T-helper 1 cell (primary cell): ENCODE measurements at places on chromosomes 11 and 22.
A peak's percentile ranks its signal among the peaks of the same experiment; 100 is the strongest.

DNA sequence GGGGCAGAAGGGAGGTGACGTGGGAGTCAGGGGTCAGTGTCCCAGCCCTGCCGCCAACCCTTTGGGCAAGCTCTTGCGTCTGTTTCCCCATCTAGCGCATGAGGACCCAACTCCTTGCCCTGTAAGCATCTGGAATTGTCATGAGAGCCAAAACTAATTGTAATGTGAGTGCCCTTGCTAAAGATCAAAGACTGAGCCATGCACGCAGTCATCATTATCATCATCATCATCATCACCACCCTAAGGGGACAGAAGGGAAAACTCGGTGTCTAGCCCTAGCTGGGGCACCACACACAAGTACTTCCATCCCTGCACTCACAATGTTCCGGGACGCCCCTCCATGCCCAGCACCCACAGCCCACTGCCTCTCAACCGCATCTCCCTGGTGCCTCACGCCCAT, 2.5 kb downstream of the LIF start:
- DNase-seq = no peak

DNA sequence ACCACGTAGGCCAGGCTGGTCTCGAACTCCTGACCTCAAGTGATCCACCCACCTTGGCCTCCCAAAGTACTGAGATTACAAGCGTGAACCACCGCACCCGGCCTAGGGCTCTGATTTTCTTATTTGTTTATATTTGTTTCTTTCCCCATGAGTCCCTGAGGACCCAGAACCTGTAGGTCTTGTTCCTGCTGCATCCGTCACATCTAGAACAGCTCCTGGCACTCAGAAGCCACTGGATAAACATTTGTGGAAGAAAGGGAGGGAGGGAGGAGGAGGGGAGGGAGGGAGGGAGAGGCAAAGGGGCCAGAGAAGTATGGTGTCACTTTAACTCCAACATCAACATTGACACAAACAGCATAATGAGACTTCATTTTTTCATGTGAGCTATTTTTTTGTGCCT, 67.7 kb downstream of the CELSR1 start:
- DNase-seq = no peak

DNA sequence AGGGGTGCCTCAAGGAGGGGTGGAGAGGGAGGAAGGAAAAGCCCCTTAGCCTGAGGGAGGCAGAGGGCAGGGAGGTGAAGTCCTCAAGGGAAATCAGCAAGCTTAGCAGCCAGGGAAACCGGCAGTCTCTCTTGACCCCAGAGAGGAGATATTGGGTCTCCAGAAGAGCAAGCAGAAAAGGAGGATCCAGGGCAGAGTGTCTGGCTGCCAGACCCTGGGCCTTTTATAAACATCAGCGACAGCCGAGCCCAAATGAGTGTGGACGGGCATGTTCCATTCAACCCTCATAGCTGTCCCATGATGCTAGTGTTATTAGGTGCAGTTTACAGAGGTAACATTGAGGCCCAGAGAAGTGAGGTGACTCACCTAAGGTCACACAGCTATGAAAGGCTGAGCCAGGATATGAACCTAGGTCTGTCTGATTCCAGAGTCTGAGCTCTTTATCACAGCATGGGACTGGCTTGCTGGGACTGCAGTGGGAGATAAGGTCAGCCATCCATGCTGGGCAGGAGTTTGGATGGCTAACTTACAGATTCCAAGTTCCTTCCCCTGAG, 9.3 kb downstream of the PRDM11 start:
- DNase-seq = no peak

GRCh38 chr11:45751430-45751829, 53.5 kb upstream of the SLC35C1 start:
- no peak for DNase-seq

DNA sequence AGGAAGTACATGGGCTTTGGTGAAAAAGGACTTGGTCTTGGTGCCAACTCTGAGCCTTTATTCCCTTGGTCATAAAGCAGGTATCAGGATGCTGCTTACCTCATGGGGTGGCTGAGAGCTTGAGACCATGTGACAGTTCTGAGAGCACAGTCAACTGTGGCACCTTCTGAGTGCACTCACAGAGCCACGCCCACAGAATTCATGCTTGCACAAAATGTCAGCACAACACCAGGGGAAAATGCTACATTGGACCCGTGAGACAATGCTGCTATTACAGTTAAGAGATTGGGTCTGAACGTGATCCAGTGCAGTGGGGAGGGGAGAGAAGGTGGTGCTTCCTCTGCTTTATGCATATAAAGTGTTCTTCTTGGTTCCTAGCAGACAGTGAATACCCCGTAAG, 79.5 kb upstream of the SPON1 start:
- peak; percentile 18 for DNase-seq

DNA sequence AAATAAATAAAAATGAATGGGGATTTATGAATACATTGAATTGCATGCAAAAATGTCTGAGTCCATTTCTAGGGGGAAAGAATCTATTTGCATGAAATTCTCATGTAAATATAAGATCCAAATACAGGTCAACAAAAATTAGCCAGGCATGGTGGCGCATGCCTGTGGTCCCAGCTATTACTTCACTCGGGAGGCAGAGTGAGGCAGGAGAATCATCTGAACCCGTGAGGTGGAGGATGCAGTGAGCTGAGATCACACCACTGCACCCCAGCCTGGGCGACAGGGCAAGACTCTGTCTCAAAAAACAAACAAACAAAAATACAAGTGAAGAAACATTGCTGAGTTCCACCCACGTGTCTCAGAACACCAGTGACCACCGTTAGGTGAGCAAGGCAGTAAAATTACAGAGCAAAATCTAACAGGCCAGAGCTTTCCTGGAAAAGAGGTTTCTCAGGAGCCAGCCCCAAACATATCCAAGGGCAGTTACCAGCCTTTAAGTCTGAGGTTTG, 17.3 kb downstream of the PACSIN2 start:
- DNase-seq = no peak

DNA sequence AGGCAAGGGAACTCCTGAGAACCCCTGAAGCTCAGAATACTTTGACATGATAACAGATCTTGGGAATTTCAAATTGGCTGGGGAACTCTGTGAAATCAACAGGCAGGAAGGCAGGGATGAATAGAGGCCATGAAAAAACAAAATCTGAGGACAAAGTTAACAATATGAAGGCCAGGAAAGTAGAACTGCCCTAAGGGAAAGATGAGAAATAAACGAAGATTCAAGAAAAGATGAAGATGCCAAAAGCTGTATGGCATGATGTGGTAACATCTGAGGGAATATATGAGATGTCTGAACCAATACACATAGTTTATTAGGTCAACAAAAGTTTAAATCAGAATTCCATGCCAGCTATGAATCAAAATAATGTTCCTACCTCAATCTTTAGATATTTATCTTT, 25.0 kb downstream of the SERGEF start:
- DNase-seq = no peak

DNA sequence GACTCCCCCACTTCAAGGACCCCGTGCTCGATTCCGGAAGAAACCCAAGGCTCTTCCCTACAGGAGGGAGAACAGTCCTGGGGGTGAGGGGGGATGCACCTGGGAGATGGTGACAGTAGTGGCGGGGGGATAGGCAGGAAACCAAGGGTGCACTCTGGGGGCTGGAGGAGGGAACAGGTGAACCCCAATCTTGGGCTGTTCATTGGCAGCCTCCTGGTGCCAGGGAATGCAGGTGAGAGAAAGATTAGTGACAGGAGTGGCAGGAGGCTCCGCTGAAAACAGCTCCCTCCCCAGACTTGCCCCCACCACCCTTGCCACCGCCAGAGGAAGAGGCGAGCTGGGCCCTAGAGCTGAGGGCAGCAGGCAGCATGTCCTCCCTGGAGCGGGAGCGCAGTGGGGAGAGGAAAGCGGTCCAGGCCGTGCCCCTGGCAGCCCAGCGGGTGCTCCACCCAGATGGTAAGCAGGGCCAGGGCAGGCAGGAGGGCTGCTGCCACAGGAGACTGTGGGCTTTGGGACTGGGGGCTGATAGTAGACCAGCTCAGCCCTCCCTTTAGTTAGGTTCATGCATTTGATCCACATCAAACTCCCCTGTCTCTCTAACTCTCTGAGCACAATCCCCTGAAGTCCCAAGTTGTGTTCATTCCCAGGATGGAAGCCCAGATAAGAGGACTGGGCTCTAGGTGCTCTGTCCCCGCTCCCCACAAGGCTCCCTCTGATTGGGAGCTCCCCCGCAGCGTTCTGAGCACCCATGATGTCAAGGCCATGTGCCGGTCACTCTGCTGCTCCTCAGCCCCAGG, 14.5 kb downstream of the ROBO3 start:
- DNase-seq = no peak

DNA sequence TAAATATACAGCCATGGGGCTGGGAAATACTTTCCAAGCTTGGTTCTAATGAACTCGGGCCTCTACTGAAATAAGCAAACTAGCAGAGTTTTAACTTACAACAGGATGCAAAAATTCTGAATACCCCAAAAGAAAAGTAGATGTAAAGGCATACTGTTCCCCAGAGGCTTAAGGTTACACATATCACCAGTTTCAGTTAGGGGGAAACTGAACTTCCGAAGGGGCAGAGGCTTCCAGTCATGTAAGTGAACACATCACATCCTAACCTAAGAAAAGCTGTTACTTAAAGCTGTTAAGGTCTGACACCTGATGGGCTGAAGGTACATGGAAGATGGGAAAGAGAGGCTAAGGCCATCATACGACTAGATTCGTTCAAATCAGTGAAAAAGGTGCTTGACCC, 2.3 kb downstream of the GAB2 start:
- no peak for DNase-seq

DNA sequence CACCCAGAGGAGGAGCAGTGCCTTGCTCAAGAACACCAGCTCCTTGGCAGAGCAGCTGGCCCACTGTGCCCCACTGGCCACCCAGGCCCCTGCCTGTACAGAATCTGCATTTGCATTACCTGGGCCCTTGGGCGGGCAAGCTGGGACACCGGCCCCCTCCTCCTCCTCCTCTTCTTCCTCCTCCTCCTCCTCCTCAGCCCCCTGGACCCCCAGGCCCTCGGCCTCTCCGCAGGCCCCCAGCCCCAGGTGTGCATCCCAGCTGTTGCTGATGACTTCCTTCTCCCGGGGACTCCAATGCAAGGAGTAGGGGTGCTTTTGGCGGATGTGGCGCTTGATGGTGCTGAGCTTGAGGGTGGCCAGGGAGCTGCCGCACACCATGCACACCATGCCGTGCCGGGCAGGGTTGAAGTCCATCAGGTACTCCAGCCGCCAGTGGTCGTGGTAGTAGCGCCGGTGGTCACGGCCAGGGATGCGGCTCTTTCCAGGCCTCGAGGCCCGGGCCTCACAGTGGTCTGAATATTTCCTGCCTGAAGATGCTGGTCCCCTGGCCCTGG, 2.8 kb downstream of the ZFTA start:
- no peak for DNase-seq

DNA sequence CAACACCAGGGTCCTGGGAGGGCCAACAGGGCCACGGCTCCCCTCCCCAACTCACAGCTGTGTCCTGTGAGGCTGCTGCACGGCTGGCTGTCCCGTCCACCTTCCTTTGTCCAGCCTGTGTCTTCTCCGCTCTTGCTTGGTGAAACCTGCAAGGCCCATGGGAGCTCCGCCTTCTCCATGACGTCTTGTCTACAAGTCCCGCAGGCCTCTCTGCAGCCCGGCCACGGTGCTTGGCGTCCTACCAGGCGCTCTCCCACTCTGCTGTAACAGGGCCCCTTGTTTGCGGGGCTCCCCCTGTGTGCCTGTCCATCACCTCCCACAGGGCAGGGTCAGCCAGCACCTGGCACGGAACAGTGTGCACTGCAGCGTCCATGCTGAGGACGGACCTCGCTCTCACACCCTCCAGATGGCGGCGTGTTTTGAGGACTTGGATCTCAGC, 866.8 kb downstream of the TBC1D22A start:
- no peak for DNase-seq

GRCh38 chr22:44541671-44542319, 43.8 kb upstream of the RTL6 start:
- DNase-seq = no peak

- DNase-seq = no peak
Observed at GRCh38 chr11:35541621-35542375, 16.4 kb upstream of the PAMR1 start.

DNA sequence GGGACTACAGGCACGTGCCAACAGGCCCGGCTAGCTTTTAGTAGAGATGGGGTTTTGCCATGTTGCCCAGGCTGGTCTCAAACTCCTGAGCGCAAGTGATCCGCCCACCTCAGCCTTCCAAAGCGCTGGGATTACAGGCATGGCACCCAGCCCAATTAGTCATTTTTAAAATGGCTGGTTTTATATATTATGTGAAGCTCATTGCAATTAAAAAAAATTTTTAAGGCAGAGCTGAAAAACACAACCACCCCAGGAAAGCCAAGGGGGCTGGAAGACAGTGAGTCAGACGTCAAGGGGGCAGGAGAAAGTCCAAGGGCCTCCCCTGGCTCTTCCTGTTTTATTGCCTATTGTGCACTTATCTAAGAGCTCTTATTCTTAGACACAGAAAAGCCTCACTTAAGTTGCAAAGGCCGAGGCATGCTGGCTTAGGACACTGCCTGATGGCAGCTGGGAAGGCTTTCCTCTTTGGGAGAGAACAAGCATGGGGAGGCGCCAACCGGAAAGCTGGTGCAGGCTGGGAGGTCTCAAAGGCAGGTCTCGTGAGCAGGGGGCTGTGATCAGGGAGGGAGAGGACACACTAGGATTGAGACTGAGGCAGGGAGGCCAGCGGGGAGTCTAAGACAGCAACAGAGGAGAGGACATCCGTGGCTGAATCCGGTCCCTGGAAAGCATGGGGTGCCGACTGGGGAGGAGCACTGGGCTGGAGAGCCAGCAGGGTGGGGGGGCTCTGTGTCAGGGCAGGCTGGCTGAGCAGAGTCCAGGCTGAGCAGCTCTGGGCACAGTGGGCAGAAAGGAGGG, 11.1 kb upstream of the OSM start:
- DNase-seq = no peak

DNA sequence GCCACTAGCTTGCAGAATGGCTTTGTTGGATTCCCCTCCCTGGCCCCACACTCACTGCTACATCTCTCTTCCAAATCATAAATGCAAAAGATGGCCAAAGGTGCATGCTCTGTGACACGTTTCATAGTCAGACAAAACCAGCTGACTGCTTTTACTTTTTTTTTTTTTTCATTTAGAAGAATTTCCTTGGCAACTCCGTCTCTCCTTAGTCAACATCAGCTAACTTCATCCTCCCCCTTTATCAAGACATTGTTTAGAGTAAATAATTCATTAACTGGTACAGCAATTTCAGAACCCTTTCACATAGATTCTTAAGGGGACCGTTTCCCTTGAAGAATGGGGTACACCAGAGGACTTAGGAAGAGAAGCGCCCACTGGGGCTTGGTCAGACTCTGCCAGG, 16.0 kb downstream of the KCNQ1OT1 start:
- no peak for DNase-seq

DNA sequence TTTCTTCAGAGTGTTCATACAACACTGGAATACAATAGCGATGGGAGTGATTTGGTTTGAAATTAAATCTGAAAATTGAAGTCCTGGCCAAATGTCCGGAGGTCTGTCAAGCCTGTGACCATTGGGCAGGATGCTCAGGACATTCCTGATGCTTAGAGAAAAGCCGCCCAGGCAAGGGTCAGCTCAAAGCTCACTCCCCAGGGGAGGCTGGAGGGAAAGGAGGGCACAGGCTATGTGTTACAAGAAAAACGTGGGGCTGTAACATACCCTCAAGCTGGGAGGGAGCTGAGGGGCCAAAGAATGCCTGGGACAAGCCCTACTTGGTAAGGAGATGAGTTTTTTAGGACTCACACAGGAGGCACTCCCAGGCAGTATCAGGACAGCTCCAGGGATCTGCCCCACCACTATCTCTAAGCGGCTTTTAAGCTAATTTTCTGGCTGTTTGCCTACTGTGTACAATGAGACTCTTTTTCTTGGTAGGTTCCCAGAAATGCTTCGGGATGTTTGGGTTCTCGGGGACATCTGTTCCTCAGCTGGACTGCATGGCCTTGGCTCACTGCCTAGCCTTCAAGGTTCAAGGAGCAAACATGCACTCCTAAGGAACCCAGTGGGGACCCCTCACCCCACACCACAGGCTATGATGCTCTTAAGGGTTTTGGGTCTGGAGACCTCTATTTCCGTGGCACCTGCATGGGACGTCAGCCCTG, 500.1 kb downstream of the BRD1 start:
- DNase-seq = no peak
